ENCODE measurements at places on chromosomes 3 and 15.
A peak's percentile ranks its signal among the peaks of the same experiment; 100 is the strongest.

DNA sequence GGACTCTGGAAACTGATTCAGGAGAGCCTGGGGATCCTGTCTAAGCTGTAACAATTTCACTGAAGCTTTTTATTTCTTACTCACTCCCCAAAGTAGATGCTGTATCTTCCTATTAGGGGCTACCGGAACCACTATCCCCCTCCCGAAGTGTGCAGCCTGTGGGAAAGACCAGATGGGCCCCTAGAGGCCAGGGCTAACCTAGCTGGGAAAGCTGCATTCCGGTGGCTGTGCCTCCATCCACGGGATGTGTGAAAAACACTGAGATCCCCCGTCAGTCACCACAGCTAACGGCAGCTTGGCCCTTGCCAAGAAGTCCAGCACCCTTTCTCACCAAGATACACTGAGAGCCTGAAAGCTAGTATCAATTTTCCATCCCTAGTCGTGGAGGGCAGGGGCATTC lies 3.1 kb downstream of the SSUH2 start:
- DNase-seq = no peak

DNA sequence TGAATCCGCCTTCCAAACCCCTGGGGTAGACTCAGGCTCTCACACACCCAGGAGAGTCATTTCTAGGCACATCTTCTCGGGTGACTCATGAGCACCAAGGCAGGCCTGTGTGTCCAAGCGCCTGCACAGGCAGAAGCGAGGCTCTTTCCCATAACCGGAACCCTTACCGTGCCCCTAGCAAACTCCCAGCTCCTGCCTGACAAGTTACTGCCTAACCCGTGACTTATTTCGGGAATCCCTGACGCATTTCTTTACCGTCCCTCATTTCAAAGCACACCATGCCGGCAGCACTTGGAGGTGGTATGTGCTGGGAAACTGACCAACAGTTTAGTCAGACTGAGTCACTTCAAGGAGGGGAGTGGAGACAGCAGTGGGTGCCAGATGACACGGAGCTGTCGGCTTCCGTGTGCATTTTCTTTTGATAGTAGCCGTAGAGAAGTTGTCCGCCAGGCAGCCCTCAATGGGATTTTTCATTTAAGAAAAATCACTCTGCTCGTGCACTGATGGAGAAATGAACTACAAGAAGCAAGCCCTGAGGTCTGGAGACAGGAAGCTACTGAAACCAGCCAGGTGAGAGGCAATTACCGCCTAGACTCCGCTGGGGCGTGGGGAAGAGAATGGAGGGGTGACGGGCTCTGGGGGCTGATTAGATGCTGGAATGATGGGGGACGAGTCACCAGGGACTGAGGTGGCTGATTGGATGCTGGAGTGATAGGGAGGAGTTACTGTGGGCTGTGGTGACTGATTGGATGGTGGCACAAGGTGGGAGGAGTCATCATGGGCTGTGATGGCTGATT lies 17.3 kb upstream of the HRH1 start:
- DNase-seq = peak; percentile 100

DNA sequence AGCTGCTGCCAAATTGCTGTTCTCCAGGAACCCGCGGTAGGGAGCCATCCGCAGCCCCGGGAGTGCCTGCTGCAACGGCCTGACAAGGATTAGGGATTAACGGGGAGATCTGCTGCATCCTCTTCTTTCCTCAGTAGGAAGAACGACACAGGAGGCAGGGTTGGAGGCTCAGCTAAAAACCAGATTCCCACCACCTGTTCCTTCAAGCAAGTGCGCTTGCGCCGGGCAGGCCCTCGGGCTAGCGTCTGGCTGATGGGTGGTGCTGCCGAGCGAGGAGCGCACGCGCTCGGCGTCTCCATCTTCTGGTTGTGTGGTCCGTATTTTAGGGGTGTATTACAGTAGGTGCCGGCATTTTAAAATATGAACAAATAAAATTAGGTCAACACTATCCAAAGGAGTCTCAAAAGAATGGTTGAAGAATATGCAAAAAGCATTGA lies 25.4 kb upstream of the SLC25A26 start:
- peak; percentile 36 for DNase-seq

- peak; percentile 67 for DNase-seq
These were observed 891 bp downstream of the EXOG start for GRCh38 chr3:38497031-38497430.

DNA sequence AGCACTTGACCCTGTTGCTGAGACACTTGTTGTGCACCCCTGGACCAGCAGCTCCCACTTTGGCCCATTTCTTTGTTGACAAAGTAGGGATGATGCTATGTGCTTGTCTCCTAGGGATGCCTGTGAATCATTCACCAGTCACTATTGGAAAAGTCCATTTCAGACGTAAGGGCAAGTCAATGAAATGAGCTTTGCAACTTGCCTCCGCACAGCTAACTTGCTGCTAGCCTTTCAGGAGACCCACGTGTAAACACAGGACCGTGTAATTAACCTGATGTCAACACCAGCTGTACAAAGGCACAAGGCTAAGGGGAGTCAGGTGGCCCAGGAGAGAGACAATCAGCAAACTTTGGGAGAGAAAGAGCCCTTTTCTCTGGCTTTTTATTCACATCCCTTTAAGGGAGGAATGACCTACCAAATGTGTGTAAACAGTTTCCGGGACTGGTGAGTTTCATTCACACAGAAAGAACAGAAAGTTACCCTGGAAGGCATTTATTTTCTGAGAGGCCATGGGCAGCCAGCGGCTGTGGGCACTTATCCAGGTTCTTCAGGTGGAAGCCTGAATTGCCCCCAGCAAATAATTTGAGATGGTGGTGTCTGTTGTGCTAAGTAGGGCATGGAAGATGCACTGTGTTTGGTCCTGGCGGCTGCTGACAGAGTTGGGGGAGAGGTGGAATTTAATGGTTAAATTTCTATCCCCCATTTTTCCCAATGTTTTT lies 54.0 kb downstream of the TIPARP start:
- no peak for DNase-seq

- DNase-seq = peak; percentile 52
These were observed 13.5 kb downstream of the BFSP2 start for GRCh38 chr3:133413161-133414020.

DNA sequence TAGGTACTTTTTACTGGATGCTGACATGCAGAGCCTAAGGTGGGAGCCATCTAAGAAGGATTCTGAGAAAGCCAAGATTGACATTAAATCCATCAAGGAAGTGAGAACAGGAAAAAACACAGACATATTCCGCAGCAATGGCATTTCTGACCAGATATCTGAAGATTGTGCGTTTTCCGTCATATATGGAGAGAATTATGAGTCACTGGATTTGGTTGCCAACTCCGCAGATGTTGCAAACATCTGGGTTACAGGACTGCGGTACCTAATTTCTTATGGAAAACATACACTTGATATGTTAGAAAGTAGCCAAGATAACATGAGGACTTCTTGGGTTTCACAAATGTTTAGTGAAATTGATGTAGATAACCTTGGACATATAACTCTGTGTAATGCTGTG lies 125.1 kb downstream of the PLCL2 start:
- DNase-seq = no peak

- DNase-seq = no peak
These were observed 30.6 kb downstream of the PRTG start for GRCh38 chr15:55712363-55712762.

- peak; percentile 67 for DNase-seq
These were observed 192.5 kb upstream of the TSC22D2 start for GRCh38 chr3:150215616-150216015.

- no peak for DNase-seq
These were observed 561.3 kb downstream of the NLGN1 start for GRCh38 chr3:173958805-173959204.

All from amniotic epithelial cell (primary cell).